T-helper 17 cell (primary cell): ENCODE measurements at places on chromosomes 6 and 20. TPM values are rescaled to one million over a fixed set of nuclear protein-coding genes. Genes with fewer than 3 reads are reported as not detected.

DNA sequence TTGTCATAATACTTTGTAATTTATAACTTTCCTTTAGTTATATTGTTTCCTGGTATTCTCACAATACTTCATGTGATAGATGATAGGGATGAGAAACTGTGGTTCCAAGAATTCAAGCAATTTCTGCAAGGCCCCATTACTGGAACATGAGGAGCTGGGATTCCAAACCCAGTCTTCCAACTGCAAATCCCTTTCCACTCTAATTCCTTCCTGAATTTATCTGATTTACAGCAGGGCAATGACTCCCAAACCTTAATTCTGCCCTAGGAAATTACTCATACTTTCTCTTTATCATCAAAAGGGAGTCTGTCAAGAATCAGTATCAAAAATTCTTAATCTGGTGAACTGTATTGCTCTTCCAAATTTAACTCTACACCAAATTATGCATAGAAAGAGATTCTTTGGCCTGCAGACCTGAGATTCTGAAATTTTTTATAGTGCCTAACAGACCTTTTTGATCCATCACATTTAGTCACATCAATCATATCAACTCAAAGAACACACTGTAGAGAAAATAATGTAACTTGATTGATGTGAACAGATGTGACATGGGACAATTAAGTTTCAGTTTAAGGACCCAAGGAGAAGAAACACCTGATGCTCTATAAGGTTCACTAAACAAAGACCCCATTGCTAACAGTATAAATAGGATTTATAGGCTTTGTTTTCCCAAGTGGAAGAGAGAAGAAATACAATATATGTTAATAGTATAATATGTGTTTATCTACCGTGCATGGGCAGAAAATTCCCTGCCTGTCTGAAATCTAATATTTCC lies 41.5 kb upstream of the GJA1 start:
- peaks cover 2% of the 10 kb centered on the region for H3K4me1 ChIP-seq
- no peaks in the 10 kb centered on the region for H3K36me3 ChIP-seq
- no peak overlapping the region for H3K4me3 ChIP-seq

GRCh38 chr20:4694076-4694475 lies 27.6 kb upstream of the PRND start:
- H3K27me3 ChIP-seq = no peaks in the 10 kb centered on the region
- peaks cover 61% of the 10 kb centered on the region for H3K4me1 ChIP-seq
- H3K36me3 ChIP-seq = peaks cover 9% of the 10 kb centered on the region
- DNase-seq = no peak
- no peak overlapping the region for H3K27ac ChIP-seq

Gene LY86
- 1.6 TPM for total RNA-seq

- H3K27ac ChIP-seq = no peak overlapping the region
- H3K27me3 ChIP-seq = no peaks in the 10 kb centered on the region
- H3K4me1 ChIP-seq = peaks cover 12% of the 10 kb centered on the region
- no peak for DNase-seq
- no peak overlapping the region for H3K4me3 ChIP-seq
Observed at GRCh38 chr6:105330364-105330763, 72.5 kb downstream of the PREP start.

Gene TBP
- 14.0 TPM for total RNA-seq

GRCh38 chr6:32943864-32944649 lies 3.2 kb upstream of the HLA-DMB start:
- peaks cover 54% of the 10 kb centered on the region for H3K4me1 ChIP-seq
- no peak for DNase-seq
- no peaks in the 10 kb centered on the region for H3K27me3 ChIP-seq
- peak overlapping the region; percentile 84 for H3K27ac ChIP-seq
- H3K36me3 ChIP-seq = no peaks in the 10 kb centered on the region

DNA sequence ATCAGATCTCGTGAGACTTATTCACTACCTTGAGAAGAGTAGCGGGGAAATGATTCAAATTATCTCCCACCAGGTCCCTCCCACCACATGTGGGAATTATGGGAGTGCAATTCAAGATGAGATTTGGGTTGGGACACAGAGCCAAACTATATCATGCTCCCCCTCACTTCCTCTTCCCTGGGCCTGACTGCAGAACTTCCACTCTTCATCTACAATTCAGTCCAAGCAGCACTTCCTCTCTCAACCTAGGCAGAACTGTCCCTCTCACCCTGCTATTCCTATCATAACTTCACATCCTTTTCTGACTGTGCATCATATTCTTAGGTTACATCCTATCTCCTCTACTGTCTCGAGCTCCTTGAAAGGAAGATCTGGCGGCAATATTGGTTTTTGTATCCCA lies 184.0 kb upstream of the HDDC2 start:
- H3K4me3 ChIP-seq = no peak overlapping the region
- H3K36me3 ChIP-seq = peaks cover 4% of the 10 kb centered on the region
- no peak for DNase-seq
- H3K27me3 ChIP-seq = peaks cover 29% of the 10 kb centered on the region
- peaks cover 2% of the 10 kb centered on the region for H3K4me1 ChIP-seq
- H3K27ac ChIP-seq = no peak overlapping the region

DNA sequence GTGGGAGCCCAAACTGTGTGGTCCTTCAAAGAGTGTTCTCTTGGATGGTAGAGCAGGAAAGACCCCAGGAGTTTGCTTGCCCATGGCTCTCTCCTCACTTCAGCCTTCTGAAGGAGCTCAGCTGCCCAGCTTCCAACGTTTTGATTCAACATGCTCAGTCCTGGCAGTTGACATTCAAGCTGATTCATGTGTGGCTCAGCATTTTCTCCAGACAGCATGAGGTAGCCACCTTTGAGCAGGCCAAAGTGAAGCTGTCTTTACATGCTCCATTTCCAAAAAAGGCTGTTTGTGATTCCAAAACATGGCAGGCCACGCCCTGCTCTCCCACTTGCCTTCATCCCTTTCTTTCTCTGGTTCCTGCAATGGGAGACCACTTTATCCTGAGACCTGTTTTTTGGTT lies 280.2 kb downstream of the TBC1D7 start:
- no peaks in the 10 kb centered on the region for H3K4me1 ChIP-seq
- H3K36me3 ChIP-seq = no peaks in the 10 kb centered on the region
- no peak overlapping the region for H3K27ac ChIP-seq

- no peak for DNase-seq
- H3K27ac ChIP-seq = no peak overlapping the region
- H3K4me1 ChIP-seq = no peaks in the 10 kb centered on the region
- no peak overlapping the region for H3K4me3 ChIP-seq
Observed at GRCh38 chr6:110015206-110015605, 37.1 kb downstream of the GPR6 start.

GRCh38 chr6:93746892-93747291 lies 327.5 kb upstream of the EPHA7 start:
- H3K36me3 ChIP-seq = no peaks in the 10 kb centered on the region
- H3K27me3 ChIP-seq = no peaks in the 10 kb centered on the region
- DNase-seq = no peak
- no peak overlapping the region for H3K27ac ChIP-seq

Gene C20orf204
- 7.8 TPM for total RNA-seq

- no peak overlapping the region for H3K4me3 ChIP-seq
- H3K4me1 ChIP-seq = peaks cover 9% of the 10 kb centered on the region
- H3K27ac ChIP-seq = no peak overlapping the region
- H3K36me3 ChIP-seq = peaks cover 6% of the 10 kb centered on the region
- DNase-seq = no peak
Observed at GRCh38 chr20:1844325-1845162, 50.7 kb upstream of the SIRPA start.

- no peak overlapping the region for H3K27ac ChIP-seq
- DNase-seq = no peak
- no peaks in the 10 kb centered on the region for H3K36me3 ChIP-seq
- no peak overlapping the region for H3K4me3 ChIP-seq
Observed at GRCh38 chr6:160455081-160455480, 106.9 kb downstream of the SLC22A3 start.

DNA sequence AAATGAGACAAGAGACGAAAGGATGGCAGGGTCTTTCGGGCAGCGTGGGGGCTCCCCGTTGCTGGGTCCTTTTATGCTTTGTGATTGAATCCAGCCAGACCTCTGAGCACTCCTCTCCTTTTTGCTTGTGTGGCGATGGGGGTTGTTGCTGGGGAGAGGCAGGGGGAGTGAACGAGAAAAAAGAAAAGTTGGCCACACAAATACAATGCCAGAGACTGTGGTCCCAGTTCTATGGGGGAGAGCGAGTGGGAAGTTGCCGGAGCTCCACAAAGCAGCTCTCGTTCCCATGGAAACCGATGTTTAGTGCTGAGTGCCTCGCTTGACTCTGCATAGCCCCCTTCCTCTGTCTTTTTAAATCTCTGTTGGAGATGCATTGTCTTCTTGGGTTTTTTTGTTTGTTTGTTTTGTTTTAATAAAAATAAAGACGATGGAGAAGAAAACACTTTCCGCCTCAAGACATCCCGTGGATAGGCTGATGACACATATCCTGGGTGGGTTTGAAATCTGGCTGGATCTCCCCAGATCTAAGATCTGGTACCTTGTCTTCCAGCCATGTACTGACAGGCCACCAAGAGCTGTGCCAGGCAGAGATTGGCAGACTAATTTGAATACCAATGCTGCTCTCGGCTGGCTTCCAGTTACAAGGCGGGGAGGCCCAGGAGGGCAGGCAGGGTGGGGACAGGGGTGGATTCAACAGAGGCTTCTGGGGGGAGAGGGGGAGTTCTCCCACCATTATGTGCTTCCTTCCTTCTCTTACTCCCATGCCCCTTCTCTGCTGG lies 529.3 kb downstream of the QKI start:
- H3K36me3 ChIP-seq = no peaks in the 10 kb centered on the region
- no peak overlapping the region for H3K4me3 ChIP-seq
- H3K27me3 ChIP-seq = peaks cover 65% of the 10 kb centered on the region
- peaks cover 7% of the 10 kb centered on the region for H3K4me1 ChIP-seq

DNA sequence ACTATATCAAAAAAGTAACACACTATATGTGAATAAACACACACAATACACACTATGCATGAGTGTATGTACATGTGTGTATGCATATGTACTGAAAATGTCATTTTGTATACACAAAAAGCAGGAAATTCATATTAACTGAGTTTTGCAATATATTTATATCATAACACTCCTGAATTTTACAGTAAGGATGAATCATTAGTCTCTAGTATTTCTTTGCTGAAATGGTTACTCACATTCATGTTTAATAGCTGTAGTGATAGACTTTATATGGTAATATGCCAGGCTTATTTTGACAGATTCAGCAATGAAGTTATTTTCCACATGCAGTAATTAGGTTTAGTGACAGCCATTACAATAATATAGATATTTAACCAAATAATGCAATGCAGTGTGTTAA lies 1216.2 kb upstream of the CITED2 start:
- no peak overlapping the region for H3K27ac ChIP-seq
- H3K27me3 ChIP-seq = no peaks in the 10 kb centered on the region
- DNase-seq = no peak
- no peaks in the 10 kb centered on the region for H3K36me3 ChIP-seq
- H3K4me1 ChIP-seq = no peaks in the 10 kb centered on the region

Gene SMLR1
- not detected for total RNA-seq

- H3K4me1 ChIP-seq = no peaks in the 10 kb centered on the region
- H3K27ac ChIP-seq = no peak overlapping the region
- no peak overlapping the region for H3K4me3 ChIP-seq
- H3K36me3 ChIP-seq = no peaks in the 10 kb centered on the region
- DNase-seq = no peak
- no peaks in the 10 kb centered on the region for H3K27me3 ChIP-seq
Observed at GRCh38 chr6:98516866-98517265, 317.5 kb upstream of the POU3F2 start.

DNA sequence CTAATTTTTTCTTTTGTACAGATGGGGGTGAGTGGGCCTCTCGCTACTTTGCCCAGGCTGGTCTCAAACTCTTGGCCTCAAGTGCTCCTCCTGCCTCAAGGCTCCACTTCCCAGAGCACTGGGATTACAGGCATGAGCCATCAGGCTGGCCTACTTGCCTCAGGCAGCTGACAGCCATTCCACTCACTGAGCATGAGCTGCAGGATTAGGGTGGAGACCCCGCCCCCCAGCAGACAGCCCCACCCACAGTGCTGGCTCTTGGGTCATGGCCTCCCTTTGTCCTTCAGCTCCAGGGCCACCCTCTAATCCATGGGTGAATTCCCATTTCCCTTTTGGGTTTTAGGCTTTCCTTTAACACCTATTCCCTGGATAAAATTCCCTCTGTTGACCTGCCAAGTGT lies 82.1 kb downstream of the BFSP1 start:
- peaks cover 40% of the 10 kb centered on the region for H3K27me3 ChIP-seq
- DNase-seq = no peak
- H3K4me3 ChIP-seq = no peak overlapping the region
- no peaks in the 10 kb centered on the region for H3K4me1 ChIP-seq
- H3K27ac ChIP-seq = no peak overlapping the region

DNA sequence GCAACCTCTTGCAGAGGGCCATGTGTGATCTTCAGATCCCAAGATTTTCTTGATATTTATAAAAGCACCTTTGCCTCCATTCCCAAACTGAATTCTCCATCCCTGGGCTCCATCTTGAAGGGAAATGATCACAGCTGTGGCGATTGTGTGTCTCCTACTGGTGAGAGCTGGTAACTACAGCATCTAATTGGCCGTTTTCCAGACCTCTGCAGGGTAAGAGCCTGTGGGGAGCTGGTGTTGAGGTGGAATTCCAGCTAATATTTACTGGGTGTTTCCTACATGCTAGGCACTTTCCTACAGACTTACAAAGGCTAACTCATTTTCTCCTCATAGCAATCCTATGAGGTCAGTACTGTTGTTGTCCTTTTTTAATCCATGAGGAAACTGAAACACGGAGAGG lies 59.2 kb upstream of the FNDC1 start:
- H3K36me3 ChIP-seq = no peaks in the 10 kb centered on the region
- peaks cover 45% of the 10 kb centered on the region for H3K4me1 ChIP-seq
- DNase-seq = no peak
- H3K27me3 ChIP-seq = no peaks in the 10 kb centered on the region
- H3K4me3 ChIP-seq = no peak overlapping the region
- peak overlapping the region; percentile 97 for H3K27ac ChIP-seq

Gene GHRH
- not detected for total RNA-seq
